ENCODE measurements at places on chromosomes 12 and 14.

DNA sequence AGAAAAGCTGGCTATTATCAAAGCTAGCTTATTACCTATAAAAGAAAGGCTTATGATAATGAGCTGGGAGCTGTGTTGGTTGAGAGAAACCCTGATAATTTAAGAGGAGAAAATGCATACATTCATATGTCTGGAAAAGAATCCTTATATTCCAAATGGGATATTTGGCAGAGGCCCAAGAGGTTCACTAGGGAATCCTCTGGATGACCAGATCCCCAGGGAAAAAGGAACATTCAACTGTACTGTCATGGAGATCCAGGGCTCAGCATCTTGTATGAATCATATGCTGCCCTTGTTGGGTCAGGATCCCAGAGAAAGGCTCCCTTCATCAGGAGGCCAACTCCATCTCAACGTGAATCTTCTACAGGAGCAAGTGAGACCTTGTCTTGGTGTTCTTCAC is 16.6 kb upstream of the FBXO34 start:
- no peak for DNase-seq

- DNase-seq = no peak
Measured at GRCh38 chr12:48627556-48627955, 54.5 kb downstream of the KANSL2 start.

DNA sequence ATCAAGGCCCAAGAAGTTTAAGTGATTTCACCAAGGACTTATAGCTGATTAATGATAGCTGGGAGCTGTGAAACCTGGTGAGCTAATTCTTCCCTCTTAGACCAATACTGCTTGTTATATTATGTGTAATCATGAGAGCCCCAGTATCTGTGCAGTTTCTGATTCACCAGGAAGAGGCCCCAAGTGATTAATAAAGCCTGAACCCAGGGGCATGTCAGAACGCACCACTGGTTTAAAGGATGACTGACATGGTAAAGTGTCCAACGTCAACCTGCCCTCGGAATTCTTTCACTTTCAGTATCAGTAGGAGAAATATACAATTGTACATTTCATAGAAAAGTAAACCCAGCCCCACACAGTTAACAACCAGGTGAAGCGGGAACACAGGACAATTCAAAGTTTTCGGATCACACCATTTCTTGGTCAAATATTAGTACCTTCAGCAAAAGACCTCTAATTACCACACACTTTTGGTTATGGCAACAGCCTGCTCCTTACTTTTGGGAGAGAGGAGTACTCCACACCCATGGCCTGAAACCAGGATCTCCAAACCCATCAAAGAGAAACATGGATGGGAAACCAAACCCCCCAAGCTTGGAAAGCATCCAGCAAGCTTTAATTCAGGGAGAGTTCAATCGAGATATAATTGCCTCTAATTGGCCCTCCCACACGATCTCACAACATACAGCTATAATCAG is 28.5 kb downstream of the TMCC3 start:
- no peak for DNase-seq

DNA sequence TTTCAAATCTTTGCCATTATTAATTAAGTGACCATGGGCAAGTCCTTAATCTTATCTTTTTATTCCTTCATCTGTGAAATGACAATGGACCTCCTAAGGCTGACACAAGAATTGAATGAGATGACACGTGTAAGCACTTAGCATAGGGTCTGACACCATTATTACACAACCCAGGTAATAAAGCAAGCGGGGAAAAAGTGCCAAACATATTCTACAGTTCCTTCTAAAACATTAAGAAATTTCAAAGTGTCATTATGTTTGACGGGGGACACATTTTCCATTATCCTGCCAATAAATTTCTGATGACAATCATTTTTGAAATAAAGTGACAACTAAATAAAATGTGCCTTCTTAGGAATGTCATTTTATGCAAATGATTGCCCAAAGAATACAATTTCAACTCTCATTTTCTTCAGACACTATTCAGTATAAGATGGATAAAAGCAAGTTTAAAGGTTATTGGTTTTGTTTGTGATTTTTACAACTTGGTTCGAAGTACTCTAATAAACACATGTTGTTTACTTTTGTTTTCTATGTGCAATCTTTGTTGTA is 3.0 kb downstream of the ANKS1B start:
- no peak for DNase-seq

Data from non-pigmented ciliary epithelial cell (primary cell).